Uterus (tissue), 4 donors: ENCODE measurements at places on chromosomes 7 and 10. TPM values are rescaled to one million over a fixed set of nuclear protein-coding genes. Genes with fewer than 3 reads are reported as not detected.

DNA sequence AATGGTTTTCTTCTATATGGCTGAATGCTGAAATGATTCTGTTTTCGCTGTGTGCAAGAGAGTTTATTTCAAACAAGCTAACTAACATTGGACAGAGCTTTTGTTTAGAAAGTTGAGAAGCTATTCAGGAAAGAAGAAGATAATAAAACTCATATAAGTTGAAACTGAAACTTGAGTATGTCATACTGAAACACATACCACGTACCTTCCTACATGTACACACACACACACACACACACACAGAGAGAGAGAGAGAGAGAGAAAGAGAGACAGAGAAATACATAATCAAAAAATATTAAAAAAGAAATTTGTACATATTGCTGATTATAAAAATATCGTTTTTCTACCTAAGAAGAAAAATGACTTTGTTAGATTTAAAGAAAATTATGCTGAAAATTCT lies 561.9 kb upstream of the KCND2 start:
- no peak for DNase-seq

GRCh38 chr7:124072603-124073309 lies 39.9 kb upstream of the TMEM229A start:
- DNase-seq = no peak

DNA sequence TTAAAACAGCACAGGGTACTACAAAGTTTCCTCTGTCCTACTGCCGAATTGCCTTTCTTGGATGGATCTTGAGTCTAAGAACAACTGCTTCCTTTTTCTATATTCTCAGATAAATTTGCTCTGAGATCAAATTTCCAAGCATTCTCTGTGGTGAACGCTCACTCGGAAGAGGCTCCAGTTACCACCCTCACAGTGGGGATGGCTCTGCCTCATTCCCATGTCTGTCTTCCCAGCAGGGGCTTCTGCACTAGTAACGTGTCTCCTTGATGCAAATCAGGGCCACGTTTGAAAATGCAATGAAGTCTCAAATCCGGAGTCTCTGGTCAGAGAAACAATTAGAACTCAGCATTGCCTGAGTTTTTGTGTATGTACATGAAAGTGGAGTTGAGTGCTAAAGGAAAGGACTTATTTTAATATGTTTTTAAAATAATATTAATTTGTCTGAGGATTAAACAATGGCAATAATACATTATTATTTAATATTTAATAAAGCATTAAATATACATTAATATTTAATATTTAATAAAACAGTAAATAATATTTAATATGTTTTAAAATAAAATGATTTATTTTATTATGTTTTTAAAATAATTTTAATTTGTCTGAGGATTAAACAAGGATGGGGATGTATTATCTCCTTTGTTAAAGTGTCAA lies 61.8 kb downstream of the INHBA start:
- DNase-seq = no peak

GRCh38 chr7:143042159-143042789 lies 9.9 kb upstream of the OR6V1 start:
- no peak for DNase-seq

GRCh38 chr7:86760236-86760635 lies 116.5 kb downstream of the GRM3 start:
- DNase-seq = no peak

The HOXA4 gene
- total RNA-seq = not detected

DNA sequence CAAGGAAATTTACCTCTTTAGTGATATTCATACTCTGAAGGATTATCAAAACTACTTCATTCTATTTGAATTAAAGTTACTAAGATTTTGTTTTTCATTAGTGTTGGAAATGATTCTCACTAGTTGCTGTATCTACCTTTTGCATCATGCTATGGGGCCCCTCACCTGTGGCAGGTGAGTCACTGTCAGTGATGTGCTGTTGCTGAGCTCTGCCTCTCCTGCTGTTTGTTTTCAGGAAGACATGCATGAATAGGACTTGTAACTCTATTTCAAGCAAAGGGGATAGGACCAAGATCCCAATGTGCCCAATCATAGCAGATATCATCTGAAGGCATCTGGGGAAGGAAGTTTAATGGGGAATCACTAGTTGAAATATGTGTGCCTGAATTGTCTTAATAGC lies 57.4 kb upstream of the AGR3 start:
- no peak for DNase-seq

DNA sequence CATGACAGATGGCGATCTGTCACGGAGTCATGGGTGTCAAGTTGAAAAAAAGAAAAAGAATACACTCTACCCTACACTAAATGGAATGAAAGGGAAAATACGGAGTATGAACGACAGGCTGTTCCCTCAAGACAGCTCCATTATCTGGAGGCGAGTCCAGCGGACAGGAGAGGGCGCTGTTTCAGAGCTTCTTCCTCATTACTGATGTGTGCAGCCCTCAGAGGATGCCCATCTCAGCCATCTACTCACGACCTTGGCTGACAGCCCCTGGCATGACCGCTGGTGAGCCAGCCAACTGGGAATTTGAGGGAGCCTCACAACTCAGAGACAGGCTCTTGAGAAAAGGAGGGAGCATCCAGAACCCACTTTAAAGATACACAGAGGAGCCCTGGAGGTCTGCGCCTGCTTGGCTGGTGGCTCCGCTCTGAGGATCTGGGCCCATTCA lies 49.6 kb upstream of the SMNDC1 start:
- DNase-seq = peak; percentile 69
